ENCODE measurements at places on chromosomes 2 and 18.

GRCh38 chr2:188666503-188666902 lies 307.7 kb upstream of the COL3A1 start:
- no peak for DNase-seq

DNA sequence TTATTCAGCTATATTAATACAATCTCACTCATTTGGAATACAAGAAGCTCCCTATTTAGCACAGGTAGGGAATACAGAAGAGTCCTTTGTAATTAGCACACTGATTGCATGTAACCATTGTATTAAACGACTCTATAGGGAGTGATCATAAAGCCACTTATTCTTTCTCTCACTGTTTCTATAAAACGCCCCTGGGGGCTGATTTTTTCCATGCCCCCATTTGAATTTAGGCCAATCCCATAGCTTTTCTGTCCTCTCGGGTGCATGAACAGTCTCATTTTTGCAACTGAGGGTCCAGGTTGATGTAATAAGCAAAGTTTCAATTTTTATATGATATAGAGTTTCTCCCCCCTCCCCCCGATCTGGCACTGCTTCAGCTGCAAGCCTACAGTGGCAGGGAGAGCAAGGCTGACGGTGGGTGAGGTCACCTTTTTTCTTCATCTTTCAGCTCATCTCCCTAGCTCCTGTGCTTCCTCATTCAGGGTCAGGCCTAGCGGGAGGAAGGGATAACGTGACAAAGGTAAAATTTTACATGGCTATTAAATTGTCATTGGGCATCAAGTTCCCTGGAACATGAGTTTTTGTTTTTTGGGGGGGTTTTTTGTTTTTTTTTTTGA lies 45.7 kb downstream of the GAD1 start:
- no peak for DNase-seq

DNA sequence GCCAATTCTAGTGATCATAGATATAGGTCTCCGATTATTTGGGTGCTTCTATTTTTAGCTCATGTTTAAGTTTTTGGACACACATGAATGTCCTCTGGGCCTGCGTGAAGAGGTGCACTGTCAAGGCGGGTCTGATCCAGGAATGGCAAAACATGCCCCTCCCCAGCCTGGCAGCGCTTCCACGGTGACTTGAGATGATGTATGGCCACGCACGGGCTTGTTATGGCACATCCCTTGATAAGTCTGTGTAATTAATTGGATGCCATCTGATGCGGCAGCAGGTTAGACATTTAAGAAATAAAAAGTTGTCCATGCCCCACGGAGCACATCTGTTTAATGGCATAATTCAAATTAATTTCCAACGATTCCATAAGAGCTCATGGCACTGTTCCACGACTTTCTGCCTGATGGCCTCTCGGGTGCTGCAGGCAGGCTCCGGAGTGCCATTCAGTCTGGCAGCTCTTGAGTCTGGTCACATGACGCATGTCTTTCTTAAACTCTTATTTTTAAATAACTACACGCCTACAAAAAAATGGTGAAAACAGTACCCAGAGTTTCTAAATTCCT lies 151.4 kb downstream of the ACKR3 start:
- peak; percentile 89 for DNase-seq

DNA sequence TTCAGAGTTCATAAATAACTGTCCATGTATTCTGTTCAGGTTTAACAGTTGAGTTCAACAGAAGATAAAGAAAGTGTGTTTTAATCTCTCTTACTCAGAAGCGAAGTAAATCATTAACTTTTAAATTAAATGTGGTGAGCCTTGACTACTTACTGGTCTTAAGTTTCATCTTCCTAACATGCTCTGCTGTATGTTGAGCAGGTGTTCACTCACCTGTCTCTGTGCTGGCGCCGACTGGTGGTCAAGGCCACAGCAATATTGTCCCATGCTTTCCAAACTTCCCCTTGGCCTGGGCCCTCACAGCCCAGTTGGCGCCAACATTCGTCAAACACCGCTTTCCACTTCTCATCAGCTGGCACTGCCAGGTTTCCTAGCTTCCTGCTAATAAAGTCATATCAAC lies 17.0 kb upstream of the MPP4 start:
- no peak for DNase-seq

DNA sequence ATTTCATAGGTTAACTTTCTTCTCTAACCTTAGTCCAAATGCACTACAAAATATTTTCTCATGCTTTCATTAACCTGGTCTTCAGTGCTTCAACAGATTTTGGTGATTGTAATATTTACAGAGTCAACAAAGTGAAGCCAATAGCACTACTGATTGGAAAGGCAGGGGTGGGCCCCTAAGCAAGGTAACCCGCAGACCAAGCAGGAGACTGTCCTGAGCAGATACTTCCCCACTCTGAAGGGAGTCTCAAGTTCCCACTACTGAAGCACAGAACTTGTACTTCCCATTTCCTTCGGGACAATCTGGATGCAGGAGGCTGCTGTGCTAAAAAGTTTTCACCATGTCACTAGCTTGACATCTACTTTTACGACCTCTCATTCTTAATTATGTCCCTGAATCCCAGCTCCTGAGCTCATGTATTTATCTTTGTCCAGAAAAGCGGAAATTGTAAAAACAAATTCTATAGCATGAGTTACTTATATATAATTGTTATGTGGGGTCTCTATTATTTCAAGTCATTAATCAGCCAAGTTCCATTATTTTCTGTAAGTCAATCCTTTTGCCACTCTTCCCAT lies 311.6 kb upstream of the REV1 start:
- DNase-seq = peak; percentile 91

- DNase-seq = no peak
Observed at GRCh38 chr2:198706476-198707082, 751.2 kb downstream of the SATB2 start.

DNA sequence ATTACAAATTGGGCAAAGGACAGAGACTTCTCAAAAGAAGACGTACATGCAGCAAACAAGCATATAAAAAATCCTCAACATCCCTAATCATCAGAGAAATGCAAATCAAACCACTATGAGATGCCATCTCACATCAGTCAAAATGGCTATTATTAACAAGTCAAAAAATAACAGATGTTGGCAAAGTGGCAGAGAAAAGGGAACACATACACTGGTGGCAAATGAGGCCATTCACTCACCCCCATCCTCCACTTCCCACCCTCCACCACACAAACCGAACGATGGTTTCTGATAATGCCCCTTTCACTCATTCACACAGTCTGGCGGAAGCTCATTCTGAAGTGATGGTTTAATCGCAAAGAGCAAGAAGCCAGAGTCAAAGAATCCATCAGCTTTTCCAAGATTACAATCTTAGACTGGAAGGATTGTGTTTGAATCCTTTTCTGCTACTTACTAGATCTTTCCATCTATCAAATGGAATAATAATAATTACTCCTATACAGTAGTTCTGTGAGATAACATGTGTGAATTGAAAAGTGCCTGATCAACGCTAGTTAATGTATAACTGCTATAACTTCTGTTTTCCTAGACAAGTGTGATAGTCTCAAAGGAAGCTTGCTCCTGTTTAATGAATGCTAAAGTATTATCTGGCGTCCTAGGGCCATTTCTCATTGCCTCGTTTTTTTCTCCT lies 16.9 kb upstream of the CD28 start:
- no peak for DNase-seq

DNA sequence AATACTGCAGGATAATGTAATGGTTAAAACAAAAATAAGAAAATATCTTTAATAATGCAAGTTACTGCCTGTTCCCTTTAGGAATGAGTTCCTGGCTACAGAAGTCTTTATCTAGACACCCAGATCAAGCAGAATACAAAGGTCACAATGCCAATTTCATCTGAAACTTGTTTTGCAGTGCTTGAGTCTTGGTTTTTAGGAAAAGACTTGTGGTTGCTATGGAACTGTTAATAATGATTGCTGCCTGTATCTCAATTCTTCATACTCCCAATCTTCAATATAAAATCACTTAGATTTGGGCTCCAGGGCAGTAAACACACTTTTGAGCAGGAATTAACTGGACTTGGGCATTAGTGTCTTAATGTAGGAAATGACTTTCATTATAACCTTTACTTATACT lies 14.2 kb downstream of the CAVIN2 start:
- DNase-seq = no peak

DNA sequence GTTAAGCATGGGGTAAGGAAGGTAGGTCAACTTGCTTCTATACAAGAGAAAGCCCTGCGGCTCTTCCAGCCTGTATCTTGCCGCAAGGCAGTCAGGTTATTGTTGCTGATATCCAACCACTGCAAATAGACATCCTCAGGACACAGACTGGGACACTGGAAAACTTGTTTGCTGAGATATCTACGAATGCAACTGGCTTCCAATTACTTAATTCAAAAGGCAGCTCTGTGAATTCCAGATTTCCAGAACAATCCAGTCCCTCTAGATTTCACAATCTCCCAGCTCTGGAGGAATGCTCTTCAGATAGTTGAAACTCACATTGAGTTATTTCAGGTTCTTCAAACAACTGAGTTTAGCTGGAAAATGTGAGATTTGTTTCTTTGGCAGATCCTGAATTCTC lies 34.6 kb upstream of the SP9 start:
- DNase-seq = no peak

DNA sequence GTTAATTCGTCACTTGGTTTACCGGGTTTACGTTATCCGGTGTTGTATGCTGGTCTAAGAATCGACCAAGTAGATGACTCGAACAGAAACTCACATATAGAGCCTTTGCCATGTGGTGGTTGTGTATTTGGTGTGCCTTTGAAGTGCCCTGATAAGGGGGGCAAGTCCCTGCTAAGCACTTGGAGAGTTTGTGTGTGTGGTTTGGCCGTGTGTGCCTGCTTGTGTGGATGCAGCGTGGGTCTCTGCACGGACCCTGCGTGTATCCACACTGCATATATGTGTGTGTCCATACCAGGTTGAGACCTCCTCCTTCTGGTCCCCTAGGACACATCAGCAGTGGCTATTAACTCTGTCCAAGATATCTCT lies 2.4 kb upstream of the CELF4 start:
- peak; percentile 77 for DNase-seq

DNA sequence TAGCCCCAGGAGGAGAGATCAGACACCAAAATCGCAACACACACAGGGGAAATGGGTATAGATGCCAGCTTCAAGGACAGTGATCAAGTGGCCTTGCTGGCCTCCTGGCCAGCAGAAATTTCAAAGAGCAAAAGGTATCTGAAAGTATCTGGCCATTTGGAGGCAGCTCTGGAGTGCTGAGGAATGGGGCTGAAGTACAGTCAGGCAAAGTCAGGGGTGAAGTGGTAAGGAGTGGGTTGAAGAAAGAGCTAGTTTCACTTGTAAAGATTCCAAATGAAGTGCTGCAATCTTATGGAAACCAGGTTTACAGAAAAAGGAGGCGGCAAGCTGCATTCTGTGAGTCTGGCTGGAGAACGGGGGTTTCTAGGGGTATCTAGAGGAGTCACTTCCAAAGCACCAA lies 19.2 kb upstream of the PCBP1 start:
- DNase-seq = no peak

- no peak for DNase-seq
Observed at GRCh38 chr18:22639026-22639463, 221.3 kb upstream of the CTAGE1 start.

GRCh38 chr18:48394176-48394575 lies 15.0 kb downstream of the ZBTB7C start:
- no peak for DNase-seq

DNA sequence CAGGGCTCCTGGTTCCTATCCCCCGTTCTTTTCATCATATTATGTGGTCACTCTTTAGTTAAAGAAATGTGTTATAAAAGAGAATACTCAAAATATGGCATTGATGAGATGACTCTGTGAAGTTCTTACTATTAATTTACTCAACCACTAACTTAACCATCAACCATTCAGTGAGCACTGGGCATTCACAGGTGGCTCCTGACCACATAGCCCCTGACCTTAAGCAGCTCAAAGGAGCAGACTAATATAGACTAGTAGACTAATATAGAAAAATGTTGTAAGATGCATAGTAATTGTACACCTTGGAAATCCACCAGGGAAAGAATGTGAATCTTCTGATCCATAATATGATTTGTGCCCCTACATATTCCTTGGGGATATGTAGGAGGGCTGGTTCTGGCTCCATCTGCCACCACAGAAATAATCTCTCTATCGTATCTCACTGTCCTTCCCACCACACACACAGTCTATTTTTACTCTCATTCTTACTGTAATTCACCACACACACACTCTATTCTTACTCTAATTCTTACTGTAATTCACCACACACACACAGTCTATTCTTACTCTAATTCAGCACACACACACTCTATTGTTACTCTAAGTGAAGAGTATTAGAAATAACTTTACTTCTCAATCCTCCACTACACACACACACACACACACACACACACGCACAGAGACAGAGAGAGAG lies 188.9 kb upstream of the ITGA4 start:
- no peak for DNase-seq

DNA sequence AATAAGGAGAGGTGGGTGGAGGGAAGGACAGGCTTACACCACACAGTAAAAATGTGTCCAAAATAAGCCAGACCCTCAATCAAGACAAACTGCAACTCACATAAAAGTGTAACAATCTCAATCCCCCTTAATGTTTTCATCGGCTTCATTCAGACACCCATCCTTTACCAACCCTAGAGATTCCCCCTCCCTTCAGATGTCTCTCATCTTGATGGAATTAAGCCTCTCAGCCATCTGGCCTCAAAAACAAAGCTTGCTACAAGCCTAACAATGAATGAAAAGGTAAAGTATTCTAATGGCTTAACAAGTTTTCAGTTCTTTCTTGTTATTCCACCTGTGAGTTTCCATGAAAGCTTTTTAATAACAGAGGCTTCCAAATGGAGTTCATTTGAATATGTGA lies 5.2 kb downstream of the RTTN start:
- no peak for DNase-seq
